ENCODE measurements at places on chromosomes 6 and 20. TPM values are rescaled to one million over a fixed set of nuclear protein-coding genes. Genes with fewer than 3 reads are reported as not detected.

The DLK2 gene
- not detected for total RNA-seq

- no peak for DNase-seq
Observed at GRCh38 chr6:19549109-19549508, 288.1 kb upstream of the ID4 start.

DNA sequence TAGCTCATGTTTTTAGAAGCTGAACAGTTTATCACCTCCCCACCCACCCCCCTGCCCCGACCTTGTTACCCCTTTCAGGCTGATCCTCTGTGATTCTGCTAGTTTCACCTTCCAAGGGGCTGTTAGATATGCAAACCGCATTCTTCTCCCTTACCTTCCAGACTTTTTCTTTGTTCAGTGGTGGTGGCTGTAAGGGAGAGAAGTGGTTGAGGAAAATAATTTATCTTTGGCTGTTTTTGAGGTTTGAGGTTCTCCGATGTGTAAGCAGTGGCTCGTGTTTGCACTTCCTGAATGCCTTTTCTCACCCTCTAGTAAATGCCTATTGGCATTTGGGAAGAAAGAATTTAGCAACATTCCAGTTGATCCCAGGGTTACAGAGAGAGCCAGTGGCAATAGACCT is 69.4 kb upstream of the KCNG1 start:
- DNase-seq, result no peak

- no peak for DNase-seq
Observed at GRCh38 chr6:161583584-161583983, 309.7 kb upstream of the AGPAT4 start.

The CYP24A1 gene
- total RNA-seq, result not detected

The RFX6 gene
- total RNA-seq, result not detected

DNA sequence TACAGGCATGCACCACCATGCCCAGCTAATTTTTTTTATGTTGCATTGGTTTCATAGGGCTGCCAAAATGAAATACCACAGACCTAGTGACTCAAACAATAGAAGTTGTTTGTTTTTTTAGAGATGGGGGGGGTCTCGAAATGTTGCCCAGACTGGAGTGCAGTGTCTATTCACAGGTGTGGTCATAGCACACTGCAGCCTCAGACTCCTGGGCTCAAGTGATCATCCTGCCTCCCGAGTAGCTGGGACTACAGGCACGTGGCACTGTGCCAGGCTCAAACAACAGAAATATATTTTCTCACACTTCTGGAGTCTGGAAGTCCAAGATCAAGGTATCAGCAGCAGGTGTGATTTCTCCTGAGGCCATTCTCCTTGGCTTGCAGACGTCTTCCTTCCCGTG is 6.6 kb upstream of the SLC16A10 start:
- no peak for DNase-seq

The CRISP3 gene
- not detected for total RNA-seq

- no peak for DNase-seq
Observed at GRCh38 chr6:100202417-100203194, 208.6 kb upstream of the MCHR2 start.

DNA sequence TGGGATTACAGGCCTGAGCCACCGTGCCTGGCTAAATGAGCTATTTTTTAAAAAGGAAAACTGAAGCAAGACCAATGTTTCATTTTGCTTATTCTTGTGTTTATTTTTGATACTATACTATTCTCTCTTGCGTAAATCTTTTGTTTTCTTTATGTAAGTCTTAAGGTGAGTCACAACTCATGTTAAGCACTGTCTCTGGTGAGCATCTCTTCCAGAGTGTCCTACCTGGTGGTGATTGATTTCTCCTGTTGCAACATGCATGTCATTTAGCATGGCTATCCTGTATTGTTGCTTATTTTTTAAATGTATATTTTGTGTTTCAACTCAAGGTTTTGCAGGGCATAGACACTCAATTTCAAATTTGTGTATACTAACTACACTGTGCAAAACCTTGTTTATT is 336.0 kb downstream of the RFPL4B start:
- no peak for DNase-seq

DNA sequence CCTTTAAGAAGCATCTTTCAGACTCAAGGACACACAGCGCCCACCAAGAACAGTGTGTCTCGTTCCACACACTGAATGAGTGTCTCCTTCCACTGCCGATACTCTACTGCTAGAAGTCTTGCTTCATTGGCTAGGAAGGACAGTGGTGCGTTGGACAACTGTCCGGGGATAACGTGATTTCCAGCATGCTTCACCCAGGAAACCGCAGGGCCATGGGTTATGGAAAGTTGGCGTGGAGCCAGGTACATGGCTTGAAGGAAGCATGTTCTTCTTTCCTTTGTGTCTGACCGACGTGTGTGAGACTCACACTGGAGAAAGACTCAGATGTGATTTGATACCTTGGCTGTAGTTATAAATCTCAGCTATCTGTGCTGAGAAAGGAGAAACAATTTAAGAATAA is 73.2 kb downstream of the SMOC2 start:
- DNase-seq, result no peak

- no peak for DNase-seq
Observed at GRCh38 chr20:11453430-11453829, 464.3 kb upstream of the BTBD3 start.

The PARD6B gene
- 5.0 TPM for total RNA-seq

The THEMIS gene
- 1.7 TPM for total RNA-seq
